ENCODE measurements at places on chromosomes 1 and 21.

- DNase-seq: no peak
These were observed 5.7 kb upstream of the ZDHHC18 start for GRCh38 chr1:26820784-26821269.

GRCh38 chr21:39510240-39510639 lies 58.5 kb downstream of the SH3BGR start:
- DNase-seq: no peak

DNA sequence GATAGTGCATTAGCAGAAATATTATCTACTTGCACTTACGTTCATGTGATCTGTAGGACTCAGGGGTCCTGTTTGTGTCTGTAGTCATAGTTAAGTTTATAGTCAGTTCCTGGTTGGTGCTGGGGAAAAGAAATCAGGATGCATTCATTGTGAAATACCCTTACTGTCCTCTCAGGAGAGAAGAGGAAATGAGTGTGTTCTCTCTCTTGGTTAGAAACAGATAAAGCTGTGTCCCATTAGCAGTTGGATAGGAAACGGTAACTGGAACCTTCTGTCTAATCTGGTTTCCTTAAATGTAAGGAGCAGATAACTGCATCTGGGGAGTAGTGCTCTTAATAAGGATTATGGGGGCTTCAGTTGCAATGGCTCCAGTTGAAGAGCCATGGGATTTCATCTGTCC lies 8.9 kb downstream of the SDCCAG8 start:
- no peak for DNase-seq

- no peak for DNase-seq
These were observed 35.5 kb downstream of the CA6 start for GRCh38 chr1:8981169-8981568.

DNA sequence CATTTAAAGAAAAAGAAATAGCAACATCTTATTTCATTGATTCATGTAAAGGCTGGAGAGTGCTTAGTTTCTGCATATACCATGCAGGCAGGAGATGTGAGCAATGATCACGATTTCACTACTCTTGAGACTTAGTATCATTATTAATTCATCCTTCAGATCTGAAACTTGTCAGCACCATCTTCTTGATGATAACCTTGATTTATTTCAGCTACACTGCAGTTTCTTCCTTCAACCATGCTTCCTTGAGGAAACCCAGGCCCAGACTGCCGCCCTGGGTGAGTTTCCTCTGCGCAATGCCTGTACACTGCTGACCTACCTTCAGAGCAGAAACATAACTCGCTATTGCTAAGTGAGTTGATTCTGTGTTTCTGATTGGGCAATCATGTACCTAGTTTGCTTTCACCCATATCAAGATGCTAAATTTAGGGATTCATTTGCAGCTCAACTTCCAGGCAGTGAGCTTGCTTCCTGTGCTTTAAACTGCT lies 13.5 kb upstream of the BCL10 start:
- DNase-seq: no peak

- no peak for DNase-seq
These were observed 19.1 kb downstream of the NME7 start for GRCh38 chr1:169348383-169349036.

DNA sequence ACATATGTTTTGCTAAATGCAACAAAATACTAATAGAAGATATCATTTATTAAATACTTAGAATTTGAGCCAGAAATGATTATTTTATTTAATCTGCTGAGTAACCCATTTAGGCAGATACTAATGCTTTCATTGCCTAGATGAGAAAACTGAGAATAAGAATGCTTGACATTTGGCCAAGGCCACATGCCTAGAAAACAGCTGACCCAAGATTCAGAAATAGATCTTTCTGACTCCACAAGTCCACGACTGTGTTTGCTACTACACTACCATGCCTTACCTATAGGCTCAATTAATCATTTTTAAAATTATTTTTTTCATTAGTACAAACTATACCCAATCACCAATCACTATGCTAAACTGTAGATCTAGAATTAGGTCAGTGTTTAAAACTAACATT lies 129.7 kb downstream of the ATP1B1 start:
- DNase-seq: no peak

- DNase-seq: no peak
These were observed 12.7 kb upstream of the PARS2 start for GRCh38 chr1:54777011-54777410.

GRCh38 chr1:11187494-11187893 lies 1.7 kb upstream of the ANGPTL7 start:
- DNase-seq: no peak

GRCh38 chr1:245153081-245153551 lies 1.7 kb upstream of the KIF26B start:
- peak; percentile 68 for DNase-seq

- no peak for DNase-seq
These were observed 350.2 kb downstream of the ZNF326 start for GRCh38 chr1:90344963-90345730.

DNA sequence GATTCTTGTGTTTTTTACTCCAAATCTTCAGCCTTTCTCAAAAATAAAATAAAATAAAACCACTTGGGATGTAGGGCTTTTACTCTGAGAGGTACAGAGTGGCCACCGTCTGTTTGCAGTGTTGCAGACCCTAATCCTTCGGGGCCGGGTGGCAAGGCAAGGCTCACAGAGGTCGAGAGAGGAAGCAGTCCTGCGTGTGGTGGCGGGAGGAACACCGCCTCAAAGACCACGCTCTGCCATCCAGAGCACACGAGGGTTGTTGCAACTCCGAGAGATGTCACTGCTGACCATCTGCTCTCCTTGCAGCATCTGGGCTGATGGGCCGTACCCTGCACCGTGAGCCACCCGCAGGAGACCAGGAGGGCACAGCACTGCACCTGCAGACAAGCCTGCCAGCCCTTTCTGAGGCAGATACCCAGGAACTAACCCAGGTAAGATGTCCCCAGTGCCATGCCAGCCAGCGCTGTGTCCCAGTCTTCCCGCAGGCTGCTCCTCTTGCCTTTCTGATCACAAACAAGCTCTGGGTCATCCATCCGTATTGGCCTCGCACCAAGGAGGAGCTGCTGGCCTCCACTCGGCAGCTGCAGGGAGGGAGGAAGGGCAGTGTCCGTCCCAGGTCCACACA lies 31.5 kb downstream of the SNAP47 start:
- DNase-seq: no peak

DNA sequence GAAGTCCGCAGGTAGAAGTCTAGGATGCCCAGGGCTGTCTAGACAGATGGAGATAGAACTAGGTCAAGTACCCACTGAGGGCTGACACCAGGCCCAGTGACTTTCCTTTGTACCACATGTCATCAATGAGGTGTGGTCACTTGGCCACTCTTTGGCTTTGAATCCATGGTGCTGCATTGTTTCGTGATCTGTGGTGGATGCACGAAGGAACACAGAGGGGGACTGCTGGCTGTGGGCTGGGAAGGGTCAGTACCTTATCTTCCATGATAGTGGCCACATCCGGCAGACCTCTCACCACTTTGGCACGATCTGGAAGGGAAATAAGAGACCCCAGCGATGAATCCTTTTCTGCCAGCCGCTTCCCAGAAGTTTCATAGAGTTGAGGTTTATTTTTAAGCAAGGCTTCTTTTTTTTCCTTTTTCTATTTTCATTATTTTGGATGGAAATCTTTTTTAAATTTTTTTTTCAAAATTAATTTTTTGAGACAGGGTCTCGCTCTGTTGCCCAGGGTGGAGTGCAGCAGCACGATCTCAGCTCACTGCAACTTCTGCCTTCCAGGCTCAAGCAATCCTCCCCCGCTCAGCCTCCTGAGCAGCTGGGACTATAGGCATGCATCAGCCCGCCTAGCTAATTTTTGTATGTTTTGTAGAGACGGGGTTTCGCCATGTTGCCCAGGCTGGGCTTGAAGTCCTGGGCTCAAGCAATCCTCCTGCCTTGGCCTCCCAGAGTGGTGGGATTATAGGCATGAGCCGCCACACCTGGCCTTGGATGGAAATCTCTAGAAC lies 53.1 kb downstream of the MYOM3 start:
- DNase-seq: no peak

GRCh38 chr1:26021647-26022403 lies at the start of gene EXTL1:
TSS of gene EXTL1 (plus strand) at chr1:26021775. CDS start at chr1:26022647, 872 bp downstream.
- DNase-seq: peak; percentile 18
